ENCODE measurements at places on chromosomes 12 and 14.

- no peak for DNase-seq
These were observed 1.2 kb downstream of the ADAMTS20 start for GRCh38 chr12:43550831-43551271.

DNA sequence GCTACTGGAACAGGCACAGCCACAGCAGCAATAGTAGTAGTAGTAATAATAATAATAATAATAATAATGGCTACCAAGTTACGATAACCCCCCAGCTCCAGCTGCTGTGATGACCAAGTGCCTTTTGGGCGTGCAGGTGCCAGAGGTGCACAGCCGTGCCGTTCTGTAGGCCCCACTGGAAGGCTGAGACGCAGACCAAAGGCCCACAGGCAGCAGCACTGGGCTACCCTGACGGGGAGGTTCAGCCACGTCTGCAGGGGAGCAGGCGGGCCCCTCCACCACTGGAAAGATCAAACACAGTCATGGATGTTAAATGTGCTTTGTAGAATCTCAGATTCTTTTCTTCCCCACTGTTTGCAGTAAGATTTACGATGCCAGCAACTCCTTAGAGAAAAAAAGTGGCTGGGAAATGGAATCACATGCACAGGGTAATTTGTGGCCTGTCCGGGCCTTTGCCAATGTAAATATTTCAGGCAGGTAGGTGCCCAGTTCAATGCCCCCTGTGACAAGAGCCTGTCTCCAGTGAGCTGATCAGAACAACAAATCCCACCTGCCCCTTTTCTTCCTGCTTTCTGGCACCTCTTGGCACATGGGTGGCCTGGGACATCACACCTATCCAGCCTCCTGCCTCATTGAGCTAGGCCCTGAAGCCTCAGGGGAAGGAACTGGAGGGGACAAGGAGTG lies 32.6 kb downstream of the CCDC85C start:
- peak; percentile 58 for DNase-seq

DNA sequence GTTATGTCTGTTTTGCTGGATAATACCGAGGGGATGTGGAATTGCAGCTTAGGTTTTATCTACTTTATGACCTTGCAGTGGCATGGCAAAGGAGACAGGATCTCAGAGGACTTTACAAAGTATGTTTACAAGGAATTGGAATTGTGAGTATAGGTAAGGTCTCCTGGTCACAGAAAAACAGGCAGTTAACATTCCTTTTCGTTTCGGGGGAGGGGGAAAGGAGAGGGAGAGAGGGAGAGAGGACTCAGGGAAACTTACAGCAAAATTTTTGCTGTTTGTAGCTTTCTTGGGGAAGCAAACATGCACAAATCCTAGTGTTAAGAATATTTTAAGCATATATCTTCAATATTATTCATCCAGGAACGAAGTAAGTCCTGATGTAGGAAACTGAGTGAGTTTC lies 590.5 kb upstream of the LRFN5 start:
- no peak for DNase-seq

GRCh38 chr12:109310247-109311125 lies 1.4 kb upstream of the FOXN4 start:
- DNase-seq, result no peak

DNA sequence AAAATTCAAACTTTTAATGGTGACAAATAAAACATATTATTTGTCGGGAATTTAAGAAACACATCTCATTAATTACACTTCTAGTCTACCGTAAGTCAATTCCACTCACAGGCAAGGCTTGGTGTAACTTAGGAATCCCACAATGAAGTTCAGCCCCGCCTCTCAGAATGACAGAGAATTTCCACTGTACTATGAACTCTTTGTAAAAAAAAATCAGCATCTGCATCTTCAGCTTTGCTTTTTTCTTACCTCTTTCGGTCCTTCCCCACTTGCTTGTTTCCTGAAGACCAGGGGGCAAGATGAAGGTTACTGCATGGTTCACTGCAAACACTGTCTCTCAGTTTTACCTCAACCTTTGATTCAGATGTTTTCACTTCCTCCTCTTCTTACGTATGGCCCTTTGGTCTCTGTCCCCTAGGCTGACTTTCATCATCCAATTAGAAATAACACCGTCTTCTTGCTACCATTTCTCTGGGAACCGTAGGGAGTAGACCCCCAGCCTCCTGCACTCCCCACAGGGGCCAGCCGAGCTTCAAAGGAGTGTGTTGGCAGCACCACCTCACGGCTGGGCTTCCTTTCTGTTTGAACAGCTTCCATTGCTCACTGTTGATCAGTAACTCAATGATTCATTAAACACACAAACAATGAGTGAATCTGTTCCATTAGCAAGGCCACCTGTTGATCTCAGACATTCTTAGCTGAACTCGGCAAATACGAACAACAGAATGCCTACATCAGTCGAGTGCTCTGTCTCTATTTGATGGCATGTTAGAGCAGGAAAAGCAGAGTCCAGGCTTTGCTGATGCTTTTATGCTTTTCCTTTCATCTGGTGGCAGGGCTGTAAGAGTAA lies 343.0 kb downstream of the BMP4 start:
- peak; percentile 59 for DNase-seq

- DNase-seq, result no peak
These were observed 29.3 kb upstream of the ATF1 start for GRCh38 chr12:50734409-50735263.

DNA sequence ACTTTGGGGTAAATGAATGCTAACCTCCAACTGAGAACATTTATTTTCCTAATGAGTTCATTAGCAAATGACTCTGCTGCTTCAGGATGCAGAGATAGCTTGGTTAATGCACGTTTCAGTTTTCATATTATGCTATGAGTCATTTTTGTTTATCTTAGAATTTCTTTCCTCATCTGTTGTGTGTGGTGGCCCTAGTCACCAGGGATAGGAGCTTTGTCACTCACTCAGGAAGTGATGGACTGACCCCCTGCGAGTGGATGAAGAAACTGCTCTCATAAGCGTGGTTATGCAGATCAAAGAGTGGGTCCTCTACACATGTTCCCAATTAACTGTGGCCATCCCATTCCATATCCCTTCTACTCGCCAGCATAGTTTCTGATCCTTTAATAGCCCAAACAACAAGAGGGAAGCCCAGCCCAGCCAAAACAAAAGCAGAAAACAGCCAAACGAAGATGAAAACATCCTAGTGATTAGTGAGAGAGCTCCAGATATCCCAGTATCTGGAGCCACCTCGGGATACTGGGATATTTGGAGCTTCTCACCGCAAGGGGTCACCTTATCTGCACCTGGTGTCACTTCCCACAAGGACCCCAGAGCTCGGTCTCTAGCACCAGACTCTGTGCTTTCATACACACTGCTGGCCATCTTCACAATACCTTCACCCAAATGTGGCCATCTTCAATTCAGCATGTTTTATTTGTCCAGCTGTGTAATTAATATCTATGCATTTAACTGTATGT lies 8.6 kb downstream of the TC2N start:
- DNase-seq, result no peak

DNA sequence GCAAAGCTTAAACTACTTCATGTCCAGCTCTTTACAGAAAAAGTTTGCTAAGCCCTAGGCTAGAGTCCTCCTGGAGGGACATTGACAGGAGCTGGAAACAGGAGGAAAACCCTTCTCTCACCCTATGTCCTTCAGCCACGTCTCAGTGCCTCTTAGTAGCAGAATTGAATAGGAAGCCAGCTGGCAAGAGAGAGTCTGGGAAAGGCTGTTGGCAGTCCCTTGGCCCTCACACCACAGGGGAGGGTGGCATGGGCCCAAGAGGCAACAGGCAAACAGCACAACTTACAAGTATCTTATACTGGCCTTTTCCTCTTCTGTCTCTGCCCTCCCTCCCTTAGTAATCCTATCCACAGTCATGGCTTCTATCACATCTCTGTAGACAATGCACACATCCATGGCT lies 27.7 kb upstream of the DHRS2 start:
- DNase-seq, result no peak

DNA sequence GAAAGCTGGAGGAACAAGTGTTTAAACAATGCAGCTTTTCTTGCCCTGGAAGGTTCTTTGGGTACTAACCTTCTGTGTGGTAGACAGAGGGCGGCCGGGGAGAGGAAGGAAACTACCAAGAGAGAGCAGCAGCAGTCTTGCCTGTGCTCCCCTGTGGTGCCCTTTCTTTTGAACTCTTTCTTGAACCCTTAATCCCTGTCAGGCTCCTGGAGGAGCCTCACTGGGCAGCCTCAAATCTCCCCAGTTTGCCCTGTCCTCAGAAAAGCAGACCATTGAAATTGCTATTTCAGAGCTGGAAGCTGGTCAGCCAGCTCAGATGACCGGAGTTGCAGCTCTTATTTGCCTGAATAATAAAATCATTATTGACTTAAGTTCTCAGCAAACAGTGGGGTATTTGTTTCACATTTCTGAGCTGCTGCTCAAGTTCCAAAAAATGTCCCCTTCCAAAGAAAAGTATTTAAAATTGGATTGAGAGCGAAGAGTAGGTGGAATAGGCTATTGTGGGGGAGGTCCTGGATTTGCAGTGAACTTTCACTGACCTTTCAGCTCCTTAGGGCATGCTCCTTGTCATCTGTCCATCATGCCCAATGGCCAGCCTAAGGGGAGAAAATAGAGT lies 42.1 kb upstream of the RNASE3 start:
- DNase-seq, result no peak

- no peak for DNase-seq
These were observed 332.6 kb downstream of the SLC16A7 start for GRCh38 chr12:59928416-59928815.

GRCh38 chr12:46549527-46550265 lies 177.1 kb upstream of the SLC38A2 start:
- no peak for DNase-seq

DNA sequence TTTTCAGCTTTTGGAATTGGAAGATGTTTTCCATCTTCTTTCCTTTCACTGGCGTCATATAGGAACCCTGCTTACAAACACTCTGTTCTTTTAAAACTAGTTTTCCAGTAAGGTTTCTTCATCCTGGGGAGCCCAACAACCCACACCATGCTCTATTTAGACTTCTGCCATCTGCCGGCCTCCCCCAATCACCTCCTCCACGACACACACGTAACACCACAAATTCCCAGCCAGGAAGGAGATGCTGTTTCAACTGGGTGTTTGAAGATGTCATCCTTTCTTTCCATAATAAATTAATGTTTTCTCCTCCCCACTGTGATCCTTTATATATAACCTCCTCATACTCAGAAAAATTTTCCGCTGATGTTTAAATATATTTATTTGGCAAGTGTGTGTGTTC lies 231.4 kb upstream of the DDHD1 start:
- no peak for DNase-seq

GRCh38 chr12:120979220-120979861 lies 998 bp downstream of the HNF1A start:
- no peak for DNase-seq

DNA sequence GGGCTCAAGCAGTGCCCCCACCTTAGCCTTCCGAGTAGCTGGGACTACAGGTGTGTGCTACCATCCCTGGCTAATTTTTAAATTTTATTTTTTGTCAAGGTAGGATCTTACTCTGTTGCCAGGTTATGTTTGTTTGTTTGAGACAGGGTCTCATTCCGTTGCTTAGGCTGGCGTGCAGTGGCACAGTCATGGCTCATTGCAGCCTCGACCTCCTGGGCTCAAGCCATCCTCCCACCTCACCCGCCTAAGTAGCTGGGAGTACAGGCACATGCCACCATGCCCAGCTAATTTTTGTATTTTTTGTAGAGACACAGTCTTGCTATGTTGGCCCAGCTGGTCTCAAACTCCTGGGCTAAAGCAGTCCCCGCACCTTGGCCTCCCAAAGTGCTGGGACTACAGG lies 83.3 kb upstream of the KCNH3 start:
- DNase-seq, result no peak

GRCh38 chr14:74480046-74480445 lies 13.1 kb downstream of the NPC2 start:
- no peak for DNase-seq

DNA sequence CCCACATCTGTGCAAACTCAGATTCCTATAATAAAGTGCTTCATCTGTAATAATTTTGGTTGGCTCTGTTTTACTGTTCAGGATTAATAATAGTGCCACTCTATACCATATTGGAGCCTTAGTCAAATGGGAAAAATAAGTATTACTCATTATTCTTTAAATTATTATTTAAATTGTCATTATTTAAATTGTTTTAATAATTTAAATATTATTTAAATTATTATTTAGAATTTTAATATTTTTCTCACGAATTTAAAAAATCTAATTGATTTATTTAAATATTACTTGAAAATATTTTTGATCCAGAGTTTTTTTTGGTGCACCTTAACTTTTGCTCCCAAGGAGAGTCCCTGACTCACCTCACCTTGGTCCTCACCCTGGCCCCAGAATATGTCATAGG lies 245.7 kb upstream of the MDGA2 start:
- DNase-seq, result no peak

DNA sequence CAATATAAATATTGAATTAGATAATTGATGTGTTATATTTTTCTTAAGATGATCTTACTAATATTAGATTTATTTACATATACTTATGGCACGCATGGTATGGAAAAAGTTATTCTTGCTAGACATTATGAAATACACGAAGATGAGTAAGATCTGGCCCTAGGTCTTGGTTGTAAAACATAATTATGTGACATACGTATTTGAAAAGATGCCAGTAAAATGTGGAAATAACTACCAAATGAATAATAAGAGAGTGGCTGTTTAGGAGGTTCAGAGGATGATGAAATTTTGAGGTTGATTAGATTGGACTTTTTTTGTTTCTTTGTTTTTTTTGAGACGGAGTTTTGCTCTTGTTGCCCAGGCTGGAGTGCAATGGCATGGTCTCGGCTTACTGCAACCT lies 41.3 kb downstream of the FANCM start:
- no peak for DNase-seq

GRCh38 chr12:6946033-6946919 lies 2.5 kb downstream of the C12orf57 start:
- peak; percentile 92 for DNase-seq

DNA sequence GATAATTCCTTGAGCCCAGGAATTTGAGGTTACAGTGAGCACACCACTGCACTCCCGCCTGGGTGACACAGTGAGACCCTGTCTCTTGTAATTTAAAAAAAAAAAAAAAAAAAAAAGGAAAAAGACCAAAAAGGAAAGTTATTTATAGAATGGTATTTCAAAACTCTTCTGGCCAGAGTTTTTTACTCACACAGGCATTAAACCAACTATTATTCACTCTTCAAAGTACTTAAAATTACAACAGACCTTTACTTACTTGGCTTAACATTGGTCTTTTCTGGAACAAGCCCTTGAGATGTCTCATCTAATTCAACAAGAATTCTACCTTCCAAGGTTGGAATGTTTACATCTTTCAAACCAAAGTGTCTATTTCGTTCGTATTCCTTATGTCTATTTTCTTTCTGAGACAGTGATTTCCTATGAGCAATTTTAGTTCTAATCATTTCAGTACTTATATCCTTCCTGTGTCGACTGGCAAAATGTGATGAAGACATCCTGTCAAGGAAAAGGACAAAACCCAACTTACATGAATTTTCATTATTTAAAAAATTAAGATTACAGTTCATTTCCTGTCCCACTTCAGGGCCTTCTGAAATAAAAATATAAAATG lies 2.6 kb downstream of the DLGAP5 start:
- no peak for DNase-seq

Data from mucosa of gallbladder (tissue), 1 donor.